Pancreas (tissue), 10 donors: ENCODE measurements at places on chromosomes 5 and 9.

DNA sequence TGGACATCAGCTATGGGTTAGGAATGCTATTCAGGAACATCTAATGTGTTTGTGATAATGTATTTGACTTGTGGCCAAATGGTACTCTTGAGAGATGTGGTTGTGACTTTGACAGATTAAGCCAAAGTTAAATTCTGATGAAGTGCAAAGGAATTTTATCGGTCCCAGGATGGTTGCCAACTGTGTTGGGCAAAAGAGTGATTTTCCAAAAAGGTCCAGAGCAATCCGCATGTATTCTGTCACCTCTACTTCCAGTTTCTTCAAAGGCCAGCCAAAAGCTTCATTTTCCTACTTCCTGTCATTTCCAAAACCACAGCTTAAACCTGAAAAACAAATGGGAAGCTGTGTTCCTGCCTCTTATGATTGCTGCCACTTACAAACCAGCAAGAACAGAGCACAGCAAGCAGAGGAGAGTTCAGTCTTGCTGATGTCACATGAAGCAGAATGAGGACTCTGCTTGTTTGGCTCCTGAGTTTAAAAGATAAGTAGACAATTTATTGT is 59.8 kb downstream of the MARCHF3 start:
- no peak for DNase-seq

- no peak for DNase-seq
Observed at GRCh38 chr5:31470608-31471007, 61.3 kb downstream of the DROSHA start.

DNA sequence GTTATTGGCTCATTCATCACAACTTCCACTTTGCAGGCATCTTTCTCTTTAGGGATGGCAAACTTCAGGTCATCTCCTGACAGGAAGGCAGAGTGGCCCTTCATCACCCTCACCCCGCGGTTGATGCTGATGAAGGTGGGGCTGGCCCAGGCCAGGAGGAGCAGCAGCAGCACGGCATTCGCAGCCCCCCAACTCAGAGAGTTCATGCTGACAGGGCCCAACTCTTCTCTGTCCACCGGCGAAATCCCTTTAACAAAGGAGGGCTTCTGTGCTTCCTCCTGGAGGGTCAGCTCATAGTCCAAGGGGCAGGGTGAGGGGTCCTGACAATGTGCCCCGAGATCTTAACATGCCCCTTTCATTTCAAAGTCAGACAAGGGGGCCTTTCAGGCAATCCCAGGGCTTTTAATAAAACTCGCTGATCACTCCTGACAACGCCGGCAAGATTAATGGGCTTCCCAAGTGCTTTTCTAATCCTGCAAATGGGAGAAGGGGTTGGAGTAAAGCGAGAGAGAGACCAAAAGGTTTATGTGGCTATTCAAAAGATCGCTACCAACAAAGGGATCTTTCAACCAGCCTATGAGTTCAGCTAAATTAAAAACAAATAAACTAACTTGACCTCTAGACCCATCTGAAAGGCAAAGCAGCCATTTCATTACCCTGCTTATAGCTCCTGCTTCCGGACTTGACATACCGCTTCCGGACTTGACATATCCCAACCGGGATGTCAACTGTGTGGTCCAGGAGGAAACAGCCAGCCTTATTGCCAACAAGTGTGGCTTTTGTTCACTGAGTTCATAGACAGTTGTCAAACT is 41.2 kb downstream of the FREM1 start:
- no peak for DNase-seq

GRCh38 chr5:150320044-150320613 is 17.4 kb upstream of the ARSI start:
- DNase-seq: no peak

DNA sequence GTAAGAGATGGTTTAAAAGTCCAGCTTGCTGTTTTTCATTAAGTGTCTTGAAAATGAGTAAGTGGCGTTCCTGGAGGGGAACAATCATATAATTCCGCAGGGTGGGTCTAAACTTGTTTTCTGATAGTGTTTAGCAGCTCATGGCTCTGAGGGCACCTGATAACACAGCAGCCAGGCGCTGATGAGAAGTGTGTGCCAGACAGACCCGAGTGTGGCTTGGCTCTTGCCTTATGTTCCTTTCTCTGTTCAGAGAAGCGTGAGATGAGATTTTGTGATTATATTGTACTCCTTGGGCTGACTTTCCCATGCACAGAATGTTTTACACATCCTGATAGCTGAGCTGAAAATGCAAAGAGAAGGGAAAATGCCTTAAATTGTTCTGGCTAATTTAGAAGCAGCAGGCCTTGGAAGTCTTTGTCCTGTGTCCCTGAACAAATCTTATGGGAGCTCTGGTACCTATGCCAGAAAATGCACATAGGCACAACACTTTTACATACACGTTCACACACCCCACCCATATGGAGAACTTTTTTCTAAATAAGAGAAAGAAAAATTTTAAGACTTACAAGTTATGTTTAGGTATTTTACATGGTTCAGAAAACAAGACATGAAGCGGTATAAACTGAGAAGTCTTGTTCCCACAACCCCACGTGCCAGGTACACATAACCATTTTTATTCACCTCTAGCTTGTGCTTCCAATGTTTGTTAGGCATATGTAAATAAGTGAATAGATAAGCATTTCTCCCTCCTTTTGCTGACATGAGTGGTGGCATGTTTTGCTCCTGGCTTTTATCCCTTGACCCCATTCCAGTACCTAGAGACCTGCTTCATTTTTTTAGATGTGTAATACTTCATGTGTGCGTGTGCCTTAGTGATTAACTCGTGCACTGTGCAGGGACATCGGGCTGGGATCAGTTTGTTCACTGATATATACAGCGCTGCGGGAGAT is 152.2 kb upstream of the OTULINL start:
- no peak for DNase-seq

- no peak for DNase-seq
Observed at GRCh38 chr5:73256862-73257261, 83.9 kb downstream of the TMEM174 start.

GRCh38 chr5:112434641-112435040 is 15.6 kb upstream of the EPB41L4A start:
- no peak for DNase-seq

DNA sequence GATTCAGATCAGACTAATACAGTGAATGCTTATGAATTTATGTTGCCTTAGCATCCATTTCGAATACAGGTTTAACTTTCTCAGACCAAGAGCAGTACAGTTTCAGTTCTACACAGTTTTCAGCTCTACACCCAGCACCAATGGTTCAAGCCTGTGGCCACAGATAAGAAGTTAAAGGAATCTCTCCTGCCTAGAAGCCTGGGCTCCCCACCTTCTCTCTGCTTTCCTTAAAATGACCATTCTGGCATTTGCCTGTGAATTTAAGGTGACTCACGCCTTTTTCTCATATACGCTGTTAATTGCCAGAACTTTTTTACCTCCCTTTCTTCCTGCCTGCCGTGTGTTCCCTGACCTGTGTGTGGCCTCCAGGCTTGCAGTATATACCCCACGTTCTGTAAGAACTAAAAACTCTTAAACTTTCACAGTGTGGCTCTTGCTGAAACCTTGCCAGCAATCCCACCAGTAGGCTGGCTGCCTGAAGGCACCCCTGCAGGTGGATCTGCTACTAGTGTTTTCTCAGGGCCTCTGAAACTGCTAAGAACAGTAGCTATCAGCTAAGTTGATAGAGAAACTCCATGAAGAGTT is 692.8 kb upstream of the CDH18 start:
- DNase-seq: no peak

DNA sequence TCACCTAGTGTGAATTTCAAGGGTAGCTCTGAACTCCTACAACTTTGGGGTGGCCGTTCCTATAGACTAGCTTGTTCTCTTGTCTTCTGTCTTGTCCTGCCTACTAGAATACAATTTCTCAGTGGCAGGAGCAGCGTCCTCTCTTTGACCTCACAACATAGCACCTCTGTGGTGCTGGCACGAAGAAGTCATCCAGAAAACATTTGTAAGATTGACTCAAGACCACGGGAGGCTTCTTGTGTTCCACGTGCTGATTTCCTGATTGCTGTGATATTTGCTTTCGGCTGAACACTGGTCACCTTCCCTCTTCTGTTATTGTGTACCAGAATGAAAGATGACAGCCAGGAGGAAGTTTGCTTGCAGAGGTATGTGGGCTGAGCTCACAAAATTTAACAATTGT is 27.0 kb downstream of the SLC1A1 start:
- no peak for DNase-seq

DNA sequence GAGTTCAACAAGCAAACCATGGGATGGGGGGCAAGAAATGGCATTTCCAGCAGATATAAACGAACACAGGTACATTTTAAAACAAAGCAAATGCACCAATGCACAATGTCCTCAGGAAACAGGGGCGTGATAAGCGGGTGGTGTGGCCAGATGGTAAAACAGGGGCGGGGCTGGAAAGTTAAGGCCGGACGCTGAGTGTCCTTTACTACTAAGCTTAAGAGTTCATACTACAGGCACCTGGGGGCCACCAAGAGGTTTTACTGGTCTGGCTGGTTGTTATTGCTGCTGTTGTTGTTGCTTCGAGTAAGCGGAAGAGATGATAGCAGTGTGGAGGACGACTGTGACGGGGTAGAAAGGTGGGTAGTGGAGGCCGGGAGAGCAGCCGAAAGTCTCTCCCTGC is 99.8 kb downstream of the ATPSCKMT start:
- DNase-seq: no peak

GRCh38 chr9:14500705-14501104 is 186.8 kb upstream of the NFIB start:
- no peak for DNase-seq

GRCh38 chr9:99885747-99886146 is 20.7 kb upstream of the STX17 start:
- DNase-seq: no peak

GRCh38 chr5:154190595-154191304 is at the start of gene GALNT10:
Gene GALNT10 (plus strand): TSS chr5:154190733. CDS start chr5:154190867, 134 bp downstream.
- DNase-seq: peak; percentile 59

DNA sequence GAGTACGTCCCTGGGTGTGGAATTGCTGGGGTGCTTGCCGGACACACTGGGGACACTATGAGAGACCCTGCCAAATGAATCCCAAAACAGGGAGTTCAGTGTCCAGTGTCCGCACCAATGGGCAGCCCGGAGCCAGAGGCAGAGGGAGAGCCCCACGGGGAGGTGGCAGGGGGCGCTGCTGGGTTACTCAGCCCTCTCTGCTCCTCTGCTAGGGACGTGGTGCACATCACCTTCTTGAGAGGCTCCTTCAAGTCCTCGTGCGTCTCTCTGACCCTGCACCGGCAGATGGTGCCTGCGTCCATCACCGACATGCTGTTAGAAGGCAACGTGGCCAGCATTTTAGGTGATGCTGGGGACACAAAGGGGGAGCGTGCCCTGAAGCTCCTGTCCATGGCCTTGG is 20.8 kb downstream of the STKLD1 start:
- DNase-seq: no peak

DNA sequence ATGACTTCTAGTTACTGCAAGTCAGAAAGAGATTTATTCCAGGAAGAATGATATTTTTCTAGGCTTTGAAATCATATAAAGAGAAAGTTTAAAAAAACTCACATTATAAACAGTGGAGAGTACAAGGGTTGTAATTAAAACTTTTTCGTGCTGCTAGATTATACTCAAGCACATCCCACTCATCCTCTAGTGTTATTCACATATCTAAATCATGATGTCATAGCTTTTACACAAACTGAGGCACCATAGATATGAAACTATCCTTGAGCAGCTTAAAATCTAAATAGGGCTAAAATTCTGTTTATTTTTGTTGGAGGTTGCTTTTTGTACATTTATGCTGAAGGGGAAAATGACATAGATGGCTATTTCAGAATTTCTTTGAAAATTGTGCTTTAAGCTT is 30.0 kb downstream of the TENT2 start:
- DNase-seq: no peak

DNA sequence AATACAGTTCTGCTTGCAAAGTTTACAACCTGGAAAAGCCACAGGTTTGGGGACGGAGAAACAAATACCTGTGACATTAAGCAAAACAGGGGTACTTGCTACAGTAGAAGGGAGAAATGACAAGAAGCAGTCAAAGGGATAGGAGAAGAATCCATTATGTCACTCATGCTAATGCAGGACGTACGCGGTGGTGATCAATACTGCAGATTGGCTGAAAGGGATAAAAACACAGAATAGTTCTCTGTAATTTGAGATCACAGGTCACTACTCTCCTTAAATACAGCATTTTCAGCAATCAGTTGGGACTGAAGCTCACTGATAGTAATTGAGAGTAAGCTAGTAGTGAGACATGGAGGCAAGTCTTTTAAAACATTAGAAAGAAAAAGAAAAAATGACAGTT is 130.3 kb upstream of the MTAP start:
- no peak for DNase-seq

- DNase-seq: no peak
Observed at GRCh38 chr5:127839072-127839471, 135.9 kb downstream of the CCDC192 start.

DNA sequence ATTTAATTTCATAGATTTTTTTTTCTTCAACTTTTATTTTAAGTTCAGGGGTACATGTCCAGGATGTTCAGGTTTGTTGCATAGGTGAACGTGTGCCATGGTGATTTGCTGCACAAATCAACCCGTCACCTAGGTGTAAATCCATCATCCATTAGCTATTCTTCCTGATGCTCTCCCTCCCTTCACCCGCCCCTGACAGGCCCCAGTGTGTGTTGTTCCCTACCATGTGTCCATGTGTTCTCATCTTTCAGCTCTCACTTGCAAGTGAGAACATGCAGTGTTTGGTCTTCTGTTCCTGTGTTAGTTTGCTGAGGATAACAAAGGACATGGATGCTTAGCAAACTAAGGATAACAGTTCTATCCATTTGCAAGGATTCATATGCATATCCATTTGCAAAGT is 209.1 kb upstream of the ADCY2 start:
- no peak for DNase-seq

- DNase-seq: no peak
Observed at GRCh38 chr9:36158122-36158521, 11.1 kb upstream of the CCIN start.

- no peak for DNase-seq
Observed at GRCh38 chr5:110377361-110377760, 349.1 kb downstream of the TMEM232 start.

- DNase-seq: no peak
Observed at GRCh38 chr5:34899066-34899465, 16.2 kb downstream of the RAD1 start.

DNA sequence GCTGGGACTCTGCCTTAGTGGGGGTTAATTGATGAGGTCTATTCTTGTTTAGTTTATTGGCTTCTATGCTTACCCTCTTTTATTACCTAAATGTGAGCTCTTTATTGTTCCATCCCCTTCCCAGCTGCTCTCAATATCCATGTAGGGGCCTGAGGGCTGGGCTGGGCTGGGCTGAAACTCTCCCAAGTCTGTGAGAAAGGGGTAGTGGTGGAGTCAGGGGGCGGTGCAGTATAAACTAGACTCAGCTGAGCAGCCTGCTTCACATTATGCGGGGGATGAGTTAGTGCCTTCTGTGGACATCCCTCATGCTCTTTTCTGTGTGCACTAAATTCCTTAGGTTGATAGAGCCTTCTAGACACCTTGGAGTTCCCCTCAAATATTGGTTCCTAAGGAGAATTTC is 451.8 kb upstream of the PTGER4 start:
- no peak for DNase-seq

- no peak for DNase-seq
Observed at GRCh38 chr5:68217528-68217927, 2.0 kb downstream of the PIK3R1 start.

GRCh38 chr5:178322736-178323540 is 90.3 kb upstream of the PHYKPL start:
- DNase-seq: no peak
